ENCODE measurements at places on chromosomes 5 and 9.

DNA sequence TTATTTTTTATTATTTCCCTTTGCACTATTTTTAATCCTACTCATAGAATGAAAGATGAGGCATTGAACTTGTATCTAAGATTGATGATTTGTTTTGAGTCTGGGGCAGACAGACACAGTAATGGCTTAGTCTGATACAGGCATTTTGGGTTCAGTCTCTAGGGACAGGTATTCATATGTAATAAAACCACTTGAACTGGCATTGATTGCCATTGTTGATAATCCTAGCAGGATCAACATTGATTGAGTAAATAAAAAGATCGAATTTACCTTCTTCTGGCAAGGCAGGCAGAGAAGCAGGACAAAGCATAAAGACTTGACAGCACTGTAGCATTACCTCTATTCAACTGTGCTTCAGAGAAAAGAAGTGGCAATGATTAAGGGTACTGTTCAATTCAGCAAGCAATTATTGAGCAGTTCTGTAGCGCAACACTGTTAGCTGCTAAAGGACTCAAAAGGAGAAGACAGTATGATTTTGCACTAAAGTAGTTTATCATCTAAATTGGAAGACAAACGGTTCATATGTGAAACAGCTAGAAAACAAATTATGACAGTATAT is 144.4 kb downstream of the COMMD10 start:
- no peak for DNase-seq

GRCh38 chr9:136204838-136205706 is at the start of gene LHX3:
TSS of gene LHX3 (minus strand) at chr9:136205128. CDS start at chr9:136205012, 116 bp downstream.
- DNase-seq = no peak

GRCh38 chr9:108639696-108640095 is 216.1 kb downstream of the ACTL7B start:
- no peak for DNase-seq

DNA sequence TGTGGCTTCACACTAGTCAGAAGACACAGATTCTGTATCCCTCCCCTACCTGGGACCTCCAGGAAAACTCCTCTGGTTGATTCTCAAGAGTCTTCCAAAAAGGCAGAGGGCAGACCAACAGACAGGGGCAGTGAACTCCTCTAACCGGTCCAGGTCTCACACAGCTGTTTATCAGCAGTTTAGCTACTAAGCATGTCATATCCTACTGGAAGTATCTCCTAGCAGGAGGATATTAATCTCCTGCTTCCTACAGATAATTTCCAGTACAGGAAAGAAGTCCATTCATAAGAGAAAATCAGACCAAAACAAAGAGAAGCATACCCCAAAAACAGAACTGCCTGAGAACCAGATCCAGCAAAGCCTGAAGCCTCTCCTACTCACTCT is 64.3 kb downstream of the DTWD2 start:
- no peak for DNase-seq

All from NCI-H510A treated with DMSO at 0.1 percent for 48 hours (cell line).